ENCODE measurements at places on chromosomes 4 and X.

DNA sequence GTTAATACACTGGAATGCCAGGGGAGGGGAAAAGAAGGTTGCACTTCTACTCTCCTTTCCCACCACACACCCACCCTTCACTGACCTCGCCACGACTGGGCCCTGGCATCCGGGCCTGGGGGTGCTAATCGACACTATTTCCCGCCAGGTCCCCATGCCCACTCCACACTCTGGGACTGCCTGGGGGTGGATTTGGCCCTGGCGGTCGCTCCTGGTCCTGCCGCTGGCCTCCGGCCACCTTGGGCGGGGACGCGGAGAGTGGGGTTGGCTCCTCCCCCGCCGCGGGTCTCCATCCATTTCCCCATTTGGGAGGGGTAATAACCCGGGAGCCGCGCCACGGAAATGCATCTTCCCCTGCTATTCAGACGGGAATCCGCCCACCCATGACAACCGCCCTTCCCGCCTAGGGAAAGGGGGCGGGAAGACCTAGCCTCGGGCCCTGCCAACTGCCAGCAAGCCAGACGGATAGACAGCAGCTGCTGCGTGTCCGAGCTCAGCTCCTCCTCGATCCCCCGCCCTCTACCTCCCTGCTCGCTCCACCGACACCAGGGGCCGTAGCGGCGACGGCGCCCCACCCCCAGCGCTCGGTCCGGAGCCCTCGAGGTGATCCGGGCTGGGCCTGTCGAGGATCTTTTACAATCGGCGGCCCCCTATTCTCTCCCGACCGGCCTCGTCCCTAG lies 78.1 kb downstream of the RLIM start:
- H3K4me3 ChIP-seq: peak overlapping the region; percentile 63
- no peaks in the 10 kb centered on the region for H3K36me3 ChIP-seq
- H3K4me1 ChIP-seq: peaks cover 3% of the 10 kb centered on the region
- H3K27ac ChIP-seq: peak overlapping the region; percentile 54

DNA sequence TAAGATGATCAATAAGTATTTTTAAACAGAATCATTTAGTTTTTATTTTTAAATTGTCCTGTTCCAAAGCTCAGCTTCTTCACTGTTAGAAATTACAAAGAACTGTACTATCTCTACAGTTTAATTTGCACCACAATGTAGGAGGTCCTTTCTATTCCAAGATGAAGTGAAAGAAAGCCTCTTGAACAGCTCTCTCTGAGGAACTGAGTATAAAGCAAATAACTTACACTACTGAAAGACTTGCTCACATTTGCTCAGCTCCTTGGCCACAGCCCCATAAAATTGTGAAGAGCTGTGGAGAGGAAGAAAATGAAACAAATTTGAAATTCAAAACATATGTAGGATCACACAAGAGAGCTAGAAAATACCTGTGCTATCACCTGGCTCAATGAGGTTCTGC lies 68.6 kb downstream of the ENPEP start:
- H3K4me3 ChIP-seq: no peak overlapping the region
- DNase-seq: no peak
- H3K4me1 ChIP-seq: no peaks in the 10 kb centered on the region
- H3K36me3 ChIP-seq: no peaks in the 10 kb centered on the region

DNA sequence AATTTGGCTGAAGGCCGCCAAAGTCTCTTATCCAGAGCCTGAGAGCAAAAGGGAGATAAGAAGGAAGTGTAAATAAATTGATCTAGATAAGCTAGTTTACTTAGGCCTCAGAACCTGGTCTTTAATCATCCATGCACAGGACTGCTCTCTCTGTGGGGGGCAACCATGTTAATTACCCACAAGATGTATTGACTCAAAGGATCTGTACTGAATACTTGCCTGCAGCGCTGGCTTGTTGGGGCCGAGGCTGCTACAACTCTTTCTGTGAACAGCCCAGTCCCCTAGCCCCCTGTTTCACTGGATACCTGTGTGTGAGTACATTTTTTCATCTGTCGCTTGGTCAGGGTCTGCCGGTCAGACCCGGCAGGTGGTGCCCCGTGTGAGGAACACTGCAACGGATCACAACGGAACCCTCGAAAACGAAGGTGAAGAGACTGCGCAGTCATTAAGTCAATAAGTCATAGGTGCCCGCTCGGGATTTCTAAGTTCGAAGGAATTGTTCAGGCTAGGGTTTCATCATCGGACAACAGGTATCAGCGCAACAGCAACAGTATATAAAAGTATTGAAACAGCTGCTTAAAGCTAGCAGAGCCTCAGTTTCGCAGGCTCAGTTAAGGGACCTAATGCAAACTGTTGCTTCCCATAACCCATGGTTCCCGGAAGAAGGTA lies 8.3 kb downstream of the MAGEA11 start:
- no peak overlapping the region for H3K4me3 ChIP-seq
- no peak for DNase-seq
- H3K4me1 ChIP-seq: no peaks in the 10 kb centered on the region
- no peaks in the 10 kb centered on the region for H3K36me3 ChIP-seq
- no peaks in the 10 kb centered on the region for H3K27me3 ChIP-seq
- H3K27ac ChIP-seq: no peak overlapping the region

DNA sequence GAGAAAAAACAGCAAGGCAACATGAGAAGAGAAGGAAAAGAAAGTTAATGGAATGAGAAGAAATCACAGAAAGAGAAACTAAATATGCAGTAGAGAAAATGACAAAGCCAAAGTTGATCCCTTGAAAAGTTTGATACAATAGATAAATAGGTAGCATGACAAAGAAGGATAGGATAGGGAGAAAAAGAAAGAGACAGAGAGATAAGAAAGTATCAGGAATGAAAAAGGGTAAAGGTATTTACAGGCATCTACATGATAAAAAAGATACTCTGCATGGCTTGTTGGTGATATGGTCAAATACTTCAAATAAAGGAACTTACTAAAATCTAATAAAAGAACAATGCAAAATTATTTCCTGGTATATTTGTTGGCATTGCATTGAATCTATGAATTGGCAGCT lies 185.5 kb upstream of the TECRL start:
- H3K36me3 ChIP-seq: no peaks in the 10 kb centered on the region
- H3K4me1 ChIP-seq: no peaks in the 10 kb centered on the region
- H3K4me3 ChIP-seq: no peak overlapping the region

DNA sequence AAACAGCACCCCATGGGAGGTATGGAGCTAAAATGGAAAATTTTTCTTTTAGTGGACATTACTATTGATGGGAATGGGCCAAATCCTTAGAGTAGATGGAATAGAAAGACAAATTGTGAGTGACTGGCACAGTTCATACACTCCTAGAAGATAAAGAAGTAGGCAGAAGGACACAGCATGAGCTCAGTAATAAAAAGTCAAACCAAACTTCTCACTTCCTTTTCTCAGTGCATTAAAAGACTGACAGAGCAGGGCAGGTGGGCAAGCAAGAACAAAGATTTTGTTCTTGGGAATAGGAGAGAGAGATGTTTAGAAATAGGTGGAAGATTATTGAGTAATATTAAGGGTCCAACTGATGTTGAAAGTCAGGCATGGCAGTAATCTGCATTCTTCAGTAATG lies 132.5 kb downstream of the ATP10D start:
- no peak overlapping the region for H3K27ac ChIP-seq
- no peaks in the 10 kb centered on the region for H3K27me3 ChIP-seq
- H3K4me1 ChIP-seq: no peaks in the 10 kb centered on the region
- no peak for DNase-seq
- no peak overlapping the region for H3K4me3 ChIP-seq

Data from naive thymus-derived CD4-positive, alpha-beta T cell (primary cell).